CD8-positive, alpha-beta memory T cell (primary cell): ENCODE measurements at places on chromosomes 16 and 17.

DNA sequence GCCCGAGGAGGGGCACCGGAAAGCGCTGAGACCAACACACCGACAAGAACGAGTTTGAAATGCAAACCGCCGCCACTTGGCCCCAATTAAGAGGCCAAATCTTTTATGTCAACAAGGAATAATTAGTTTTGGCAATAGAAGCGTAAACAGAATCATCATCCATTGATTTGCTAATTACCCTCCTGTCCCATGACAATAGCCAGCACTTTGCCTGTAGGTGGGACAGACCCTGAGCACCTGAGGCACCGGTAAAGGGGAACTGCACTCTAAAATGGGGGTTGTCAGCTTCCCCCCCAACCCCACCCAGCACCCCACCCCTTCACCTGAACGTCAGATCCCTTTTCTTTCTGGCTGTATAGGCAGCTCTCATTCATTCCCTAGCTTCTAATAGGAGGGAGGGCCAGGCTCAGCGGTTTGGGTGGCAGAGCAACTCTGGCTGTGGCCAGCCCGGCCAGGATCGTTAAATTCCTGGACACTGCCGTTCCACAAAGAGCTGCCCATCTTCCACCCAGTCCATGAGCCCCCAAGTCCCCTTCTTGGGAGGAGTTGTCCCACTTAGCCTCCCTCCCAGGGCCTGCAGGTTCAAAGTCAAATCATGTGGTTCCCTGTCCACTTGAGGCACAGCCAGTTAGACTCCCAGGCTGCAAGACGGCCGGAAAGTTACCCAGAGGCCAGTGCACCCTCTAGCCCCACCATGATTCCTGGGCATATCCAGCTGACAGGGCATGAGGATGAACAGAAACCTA is 45.8 kb downstream of the WNT3 start:
- no peak for DNase-seq

DNA sequence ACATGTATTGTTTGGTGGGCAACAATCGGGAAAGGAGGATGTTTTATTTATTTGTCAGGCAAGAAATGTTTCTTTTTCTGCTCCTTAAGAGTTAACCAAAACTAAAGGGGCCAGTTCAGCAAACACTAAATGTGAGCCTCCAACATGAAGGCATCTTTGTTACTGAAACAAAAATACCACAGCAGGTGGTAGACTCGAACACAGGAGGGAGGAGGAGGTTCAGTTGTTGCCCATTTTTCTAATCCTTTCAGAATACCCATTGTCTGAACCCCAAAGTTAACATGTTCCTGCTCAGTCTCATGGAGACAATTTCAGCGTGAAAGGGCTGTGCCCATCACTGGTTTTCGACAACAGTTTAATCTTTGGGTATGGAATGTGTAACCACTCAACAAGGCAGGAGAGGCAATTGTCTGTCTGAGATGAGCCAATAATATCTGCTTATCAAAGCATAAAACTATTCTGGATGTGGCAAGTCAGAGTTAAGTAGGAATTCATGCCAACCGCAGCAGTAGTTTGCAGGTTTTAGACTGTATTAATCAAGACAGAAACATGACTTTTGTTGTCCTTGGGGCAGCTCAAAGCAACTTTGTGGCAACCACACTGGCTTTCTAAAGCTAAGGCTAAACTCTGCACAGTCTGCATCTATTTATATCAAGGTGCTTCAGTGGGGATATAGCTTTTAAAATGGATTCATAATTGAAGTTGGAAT is 211.7 kb downstream of the FTO start:
- DNase-seq, result no peak

GRCh38 chr17:56359518-56359917 is 206.2 kb downstream of the ANKFN1 start:
- DNase-seq, result no peak

DNA sequence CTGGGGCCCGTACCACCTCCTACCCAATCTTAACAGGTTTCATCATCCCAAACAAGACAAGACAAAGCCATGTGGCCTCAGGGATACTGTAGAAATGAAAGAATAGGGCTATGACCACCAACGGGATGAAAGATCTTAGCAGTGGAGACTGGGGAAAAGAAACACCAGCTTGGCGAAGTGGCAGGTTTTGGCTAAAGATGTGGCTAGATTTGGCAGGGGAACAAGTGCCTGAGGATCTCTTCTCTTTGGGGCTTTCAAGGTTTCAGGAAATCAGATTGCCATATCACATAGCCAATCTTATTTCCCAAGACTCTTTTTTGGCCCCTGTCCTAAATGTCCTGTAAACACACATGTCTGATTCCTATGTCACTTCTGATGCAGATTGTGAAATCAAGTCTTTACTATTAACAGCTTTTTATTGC is 6.9 kb downstream of the KRT24 start:
- DNase-seq, result no peak

- DNase-seq, result no peak
Observed at GRCh38 chr16:58421059-58421458, 28.8 kb downstream of the GINS3 start.
